ENCODE measurements at places on chromosomes 6 and 20.

DNA sequence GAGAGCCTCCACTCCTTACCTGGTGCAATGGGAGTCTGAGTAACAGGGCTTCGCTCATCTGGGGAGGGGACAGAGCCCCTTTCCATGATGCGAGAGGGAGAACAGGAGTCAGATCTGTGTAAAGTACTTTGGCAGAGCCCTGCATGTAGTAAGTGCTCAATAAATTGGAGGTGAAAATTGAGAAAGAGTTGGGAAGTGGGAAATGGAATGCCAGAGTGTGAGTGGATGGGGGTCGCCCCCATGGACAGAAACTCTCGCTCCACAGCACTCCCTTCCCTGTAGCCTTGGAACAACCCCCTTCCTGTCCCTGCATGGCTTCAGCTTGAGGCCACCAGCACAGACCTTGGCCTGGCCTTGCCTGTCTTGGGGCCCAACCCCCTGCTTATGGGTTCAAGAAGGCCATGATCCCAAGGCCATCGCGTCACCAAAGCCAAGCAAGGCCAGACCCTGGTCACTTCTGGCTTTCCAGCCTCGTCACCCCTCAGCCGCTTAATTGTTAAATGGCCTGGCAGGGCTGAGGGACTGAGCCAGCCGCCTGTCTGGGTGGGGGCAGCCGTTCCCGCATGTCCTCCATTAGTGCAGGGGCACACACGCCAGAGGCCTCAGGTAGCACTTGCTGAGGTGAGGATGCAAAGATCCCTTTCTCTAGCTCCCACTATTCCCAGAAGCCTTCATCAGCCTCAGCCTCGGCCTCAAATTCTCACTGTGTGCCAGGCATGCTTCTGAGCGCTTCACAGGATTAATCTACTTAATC lies 93.7 kb upstream of the PTPN1 start:
- DNase-seq: no peak

- peak; percentile 33 for DNase-seq
Observed at GRCh38 chr20:17664025-17664633, 17.9 kb downstream of the RRBP1 start.

DNA sequence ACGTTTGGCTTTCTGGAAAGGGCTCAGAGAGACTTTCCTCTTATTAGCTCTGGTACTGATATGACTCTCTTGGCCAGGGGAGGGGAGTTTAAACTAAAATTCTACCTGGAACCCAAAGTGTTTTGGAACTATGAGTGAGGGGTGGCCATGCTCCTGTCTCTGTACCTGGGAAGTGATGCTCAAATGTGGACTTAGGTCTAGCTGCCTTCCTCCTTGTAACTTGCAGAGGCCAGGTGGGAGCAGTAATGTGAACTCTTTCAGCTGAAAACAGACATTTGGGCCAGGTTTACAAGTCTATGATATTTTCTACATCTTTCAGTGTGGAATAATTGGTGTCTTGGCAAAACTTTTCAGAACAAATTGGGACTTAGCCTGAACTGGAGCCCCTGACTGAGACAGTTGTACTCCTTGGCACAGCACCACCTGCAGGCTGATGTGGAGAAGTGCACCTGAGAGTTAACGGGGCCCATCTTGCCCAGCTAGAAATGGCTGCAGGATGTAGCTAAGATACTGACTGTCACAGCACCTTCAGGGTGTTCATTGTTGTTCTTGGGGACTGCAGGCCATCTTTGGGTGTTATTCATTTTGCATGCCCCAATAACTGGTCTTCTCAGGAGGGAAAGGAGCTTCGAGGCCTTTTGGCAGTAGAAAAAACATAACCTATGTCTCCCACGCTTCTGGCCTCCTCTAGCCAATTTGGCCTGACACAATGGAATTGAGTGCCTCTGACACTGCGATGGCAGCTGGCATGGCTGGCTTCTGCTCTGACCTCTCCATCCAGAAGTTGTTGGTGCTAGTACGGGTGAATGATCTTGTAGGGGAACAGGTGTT lies 37.1 kb downstream of the CD109 start:
- DNase-seq: peak; percentile 73

DNA sequence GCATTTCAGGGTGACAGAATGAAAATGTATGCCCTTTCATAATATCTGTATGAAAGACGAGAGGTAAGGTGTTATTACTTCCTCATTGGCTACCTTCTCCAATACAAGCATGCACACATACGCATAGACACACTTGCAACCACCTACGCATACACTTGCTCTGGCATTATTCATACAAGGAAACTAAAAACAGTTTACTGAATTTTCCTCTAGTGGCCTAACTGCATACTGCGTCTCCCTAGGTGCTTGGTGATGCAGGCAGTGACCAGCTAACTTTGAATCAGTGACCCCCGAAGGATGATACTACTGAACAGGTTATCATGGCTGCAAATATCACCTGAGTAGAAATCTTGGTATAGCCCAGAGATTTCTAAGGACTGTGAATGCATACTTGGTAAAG lies 593.1 kb downstream of the PKHD1 start:
- no peak for DNase-seq

DNA sequence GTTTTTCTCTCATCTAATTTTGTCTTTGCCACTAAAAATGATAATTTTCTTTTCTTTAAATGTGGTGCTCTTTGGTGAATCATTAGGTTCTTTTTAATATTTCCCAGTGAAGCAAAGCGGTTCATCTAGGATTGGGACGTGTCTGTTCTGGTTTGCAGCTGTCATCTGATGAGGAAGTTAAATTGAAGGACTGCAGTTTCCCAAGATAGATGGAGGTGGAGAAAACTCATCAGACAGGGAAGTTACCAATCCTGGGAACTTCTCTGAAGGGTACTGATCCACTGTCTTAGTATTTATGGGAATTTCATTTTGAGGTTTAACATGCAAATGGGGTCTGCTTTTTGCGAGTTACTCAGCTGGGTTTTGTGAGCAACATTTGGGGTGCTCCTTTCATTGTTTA lies 2.4 kb upstream of the AARS2 start:
- DNase-seq: no peak

GRCh38 chr6:91694016-91694654 lies 1107.3 kb upstream of the MAP3K7 start:
- peak; percentile 18 for DNase-seq

DNA sequence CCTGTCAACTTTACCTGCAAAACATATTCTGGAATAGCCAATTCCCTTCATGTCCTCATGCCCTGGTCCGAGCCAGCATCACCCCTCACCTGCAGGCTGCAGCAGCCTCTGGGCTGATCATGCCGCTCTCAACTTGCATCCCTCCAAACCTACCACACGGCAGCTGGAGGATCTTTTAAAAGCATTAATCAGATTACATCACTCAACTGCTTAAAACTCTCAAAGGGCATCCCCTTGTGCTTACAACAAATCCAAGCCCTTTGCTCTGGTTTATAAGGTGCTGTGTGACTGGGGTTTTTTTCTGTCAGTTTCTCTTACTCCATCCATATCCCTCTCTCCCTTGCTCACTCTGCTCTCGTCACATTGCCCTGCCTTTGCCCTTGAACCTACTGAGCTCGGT lies 24.0 kb downstream of the CD40 start:
- DNase-seq: no peak

DNA sequence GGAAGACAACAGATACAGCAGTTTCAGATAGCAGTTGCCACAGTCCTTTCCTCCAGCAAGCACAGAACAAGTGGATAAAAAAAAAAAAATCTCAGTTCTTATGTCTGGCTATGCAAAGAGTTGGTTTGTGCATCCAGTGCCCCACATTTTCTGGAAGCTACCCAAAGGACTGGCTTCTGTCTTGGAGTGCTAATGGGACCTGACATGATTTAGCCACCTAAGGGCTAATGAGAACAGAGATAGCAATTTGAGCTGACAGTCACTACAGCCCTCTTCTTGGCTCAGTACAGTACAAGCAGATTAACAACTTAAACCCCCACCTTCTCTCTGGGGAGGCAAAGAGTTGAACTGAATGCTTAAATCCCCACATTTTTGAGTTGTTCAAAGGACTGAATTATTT lies 976.8 kb downstream of the TBC1D32 start:
- no peak for DNase-seq

GRCh38 chr6:162712694-162713093 lies 14.9 kb downstream of the PRKN start:
- no peak for DNase-seq

DNA sequence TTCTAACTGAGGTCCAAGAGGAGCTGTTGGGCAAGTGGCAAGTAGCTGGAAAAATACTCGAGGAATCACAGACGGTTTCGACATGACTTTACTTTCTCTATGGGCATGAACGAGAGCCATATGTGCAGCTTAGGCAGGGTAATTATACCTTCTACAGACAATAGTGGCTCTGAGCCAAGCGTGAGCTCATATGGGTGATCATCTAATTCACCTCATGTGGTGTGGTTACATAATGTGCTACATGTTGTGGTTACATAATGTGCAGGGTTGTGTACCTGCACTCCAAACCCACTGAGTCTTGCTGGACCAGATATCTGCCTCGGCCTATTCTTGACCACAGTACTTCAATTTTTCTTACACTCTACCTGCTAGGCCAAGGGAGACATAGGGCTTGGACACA lies 771.7 kb upstream of the EYS start:
- no peak for DNase-seq

GRCh38 chr6:48099713-48100587 lies 11.0 kb downstream of the PTCHD4 start:
- DNase-seq: peak; percentile 14

DNA sequence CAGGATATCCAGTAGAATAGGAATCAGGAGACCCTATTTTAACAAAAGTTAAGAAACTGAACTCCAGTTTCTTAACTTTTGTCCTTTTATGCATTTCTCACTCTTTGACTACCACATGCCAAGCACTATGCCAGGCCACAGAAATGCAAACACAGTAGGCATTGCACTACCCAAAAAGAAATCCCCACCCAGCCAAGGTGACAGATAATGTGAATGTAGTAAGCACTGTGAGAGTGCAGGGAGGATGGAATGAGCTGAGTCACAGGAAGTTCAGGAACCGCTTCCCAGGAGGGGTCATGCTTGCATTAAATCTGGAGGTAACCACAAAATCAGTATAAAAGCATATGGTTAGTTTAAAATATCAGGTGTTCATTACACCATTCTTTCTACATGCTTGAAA lies 20.1 kb upstream of the FAM83C start:
- peak; percentile 93 for DNase-seq

- no peak for DNase-seq
Observed at GRCh38 chr20:63235399-63235983, at the start of gene BIRC7. BIRC7 (plus strand) TSS chr20:63235905; CDS start chr20:63236097, 192 bp downstream.

GRCh38 chr6:137233911-137234863 lies 15.0 kb upstream of the IFNGR1 start:
- peak; percentile 80 for DNase-seq

DNA sequence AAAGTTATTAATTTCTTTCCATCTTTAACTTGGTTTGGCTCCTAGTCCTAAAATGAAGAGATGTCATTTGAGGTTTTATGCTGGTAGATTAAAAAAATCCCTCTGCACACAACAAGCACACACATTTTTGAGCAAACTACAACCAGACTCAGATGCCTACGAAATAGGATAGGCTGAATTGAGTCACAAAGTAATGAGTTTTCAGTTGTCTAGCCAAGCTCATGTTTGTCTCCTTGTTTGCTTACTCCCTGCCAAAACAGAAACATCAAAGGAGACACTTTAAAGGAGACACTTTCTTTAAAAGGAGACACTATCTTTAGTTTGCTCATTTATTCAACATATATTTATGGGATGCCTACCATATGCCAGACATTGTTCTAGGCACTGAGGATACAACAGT lies 56.2 kb downstream of the TPBG start:
- no peak for DNase-seq

- DNase-seq: no peak
Observed at GRCh38 chr20:8060977-8061376, 41.4 kb upstream of the TMX4 start.

DNA sequence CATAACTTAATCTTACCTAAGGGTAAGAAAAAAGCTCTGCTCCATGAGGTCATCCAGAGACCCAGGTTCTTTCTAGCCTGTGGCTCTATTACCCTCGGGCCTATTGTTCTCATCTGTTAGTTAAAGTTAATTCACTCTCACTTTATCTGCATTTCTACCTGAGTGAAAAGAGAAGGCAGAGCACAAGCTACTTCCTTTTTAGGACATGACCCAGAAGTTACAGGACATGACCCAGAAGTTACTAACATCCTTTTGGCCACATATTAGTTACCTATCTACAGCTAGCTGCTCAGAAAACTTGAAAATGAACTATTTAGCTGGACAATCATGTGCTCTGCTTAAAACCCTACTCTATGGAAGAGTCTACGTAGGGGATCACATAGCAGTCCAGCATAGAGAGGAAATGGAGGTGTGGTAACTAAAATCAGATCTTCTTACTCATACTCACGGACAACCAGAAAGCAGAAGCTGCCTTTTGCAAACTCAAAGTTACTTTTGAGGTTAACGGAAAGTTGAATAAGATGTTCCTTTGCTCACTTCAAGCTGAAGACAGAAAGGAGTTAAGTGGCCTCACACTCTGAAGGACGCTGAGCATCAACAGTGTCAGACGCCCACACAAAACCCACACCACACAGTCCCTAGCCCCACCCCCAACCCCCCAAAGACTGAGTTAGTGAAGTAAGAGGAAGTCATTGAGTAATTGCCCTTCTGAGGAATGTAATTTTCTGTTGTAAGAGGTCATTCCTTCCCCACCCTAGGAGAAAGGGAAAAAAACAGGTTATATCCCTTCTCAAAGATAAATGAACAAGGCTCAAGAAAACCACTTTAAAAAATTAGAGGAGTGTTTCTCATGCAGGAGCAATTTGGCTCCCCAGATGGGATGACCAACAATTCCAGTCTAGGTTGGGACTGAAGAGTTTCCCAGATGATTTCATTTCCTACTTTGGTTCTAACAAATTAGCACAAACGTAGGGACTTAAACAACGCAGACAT lies 45.9 kb upstream of the TAB2 start:
- DNase-seq: peak; percentile 13

Data from astrocyte of the spinal cord (primary cell).